ENCODE measurements at places on chromosomes 12 and 14. TPM values are rescaled to one million over a fixed set of nuclear protein-coding genes. Genes with fewer than 3 reads are reported as not detected.

PIK3C2G gene
- 1.1 TPM for total RNA-seq

AHSA1 gene
- total RNA-seq: 379 TPM

DDX11 gene
- total RNA-seq: 63.1 TPM

KLRF1 gene
- total RNA-seq: 1.0 TPM

PMCH gene
- not detected for total RNA-seq

SPX gene
- total RNA-seq: 0.93 TPM

RDH12 gene
- total RNA-seq: 0.63 TPM

TRHDE gene
- total RNA-seq: 8.5 TPM

GLIPR1L1 gene
- total RNA-seq: 1.9 TPM

KRT79 gene
- total RNA-seq: 0.24 TPM

A2ML1 gene
- 47.6 TPM for total RNA-seq

B3GNT4 gene
- total RNA-seq: 5.2 TPM

MYF6 gene
- total RNA-seq: not detected

DNA sequence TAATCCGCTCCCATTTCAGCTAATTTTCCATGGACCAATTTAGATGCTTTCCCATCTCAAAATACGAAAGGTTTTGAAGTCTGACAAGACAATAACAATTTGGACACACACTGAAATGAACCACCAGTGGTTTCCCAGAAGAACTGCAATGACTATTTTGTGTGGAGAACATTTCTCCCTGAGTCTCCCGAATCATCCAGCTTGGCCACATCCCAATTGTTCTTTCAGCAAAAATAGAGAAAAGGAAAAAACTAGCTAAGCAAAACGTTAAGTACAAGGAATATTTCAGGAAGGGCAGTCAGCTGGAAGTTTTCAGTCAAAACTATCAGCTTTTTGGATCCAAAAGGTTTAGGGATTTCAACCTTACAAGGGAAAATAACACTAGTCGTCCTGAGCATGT lies 390.6 kb downstream of the KCNH5 start:
- DNase-seq: no peak

GRCh38 chr12:89947437-89948270 lies 239.0 kb upstream of the ATP2B1 start:
- no peak for DNase-seq

- no peak for DNase-seq
Observed at GRCh38 chr12:121939186-121939585, 20.8 kb downstream of the CFAP251 start.

DNA sequence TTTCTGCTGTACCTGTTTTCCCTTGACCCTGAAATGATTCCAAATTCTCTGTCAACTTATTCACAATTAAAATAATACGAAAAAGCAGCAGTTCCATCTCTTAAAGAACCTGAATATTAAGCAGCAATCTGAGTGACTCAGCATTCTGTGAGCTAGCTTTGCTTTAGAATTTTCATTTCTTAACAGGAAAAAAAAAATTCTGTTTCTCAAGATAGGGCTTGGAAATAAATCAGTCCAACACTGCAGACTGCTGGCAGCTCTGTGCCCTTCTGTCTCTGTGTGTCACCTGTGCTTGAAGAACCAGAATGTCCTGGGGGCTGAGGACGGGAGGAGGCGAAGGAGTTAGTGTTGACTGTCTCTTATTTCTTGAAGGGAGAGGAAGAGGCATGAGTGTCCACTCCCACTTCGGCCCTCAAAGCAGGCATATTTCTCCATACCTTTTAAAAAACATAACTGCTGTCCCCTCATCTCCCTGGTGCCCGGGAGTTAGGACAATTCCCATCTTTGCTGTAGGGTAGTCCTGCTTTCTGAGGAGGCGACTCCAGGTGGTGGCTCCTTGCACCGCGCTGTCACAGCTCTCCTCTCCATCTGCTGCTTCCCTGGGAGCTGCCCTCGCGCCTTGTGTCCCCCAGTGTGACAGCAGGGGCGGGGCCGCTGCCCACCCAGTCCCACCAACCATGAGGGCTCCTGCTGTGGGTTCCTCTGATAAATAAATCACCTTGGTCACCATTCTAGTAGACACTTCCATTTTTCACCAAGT lies 203.1 kb downstream of the CALM1 start:
- DNase-seq: peak; percentile 57

DNA sequence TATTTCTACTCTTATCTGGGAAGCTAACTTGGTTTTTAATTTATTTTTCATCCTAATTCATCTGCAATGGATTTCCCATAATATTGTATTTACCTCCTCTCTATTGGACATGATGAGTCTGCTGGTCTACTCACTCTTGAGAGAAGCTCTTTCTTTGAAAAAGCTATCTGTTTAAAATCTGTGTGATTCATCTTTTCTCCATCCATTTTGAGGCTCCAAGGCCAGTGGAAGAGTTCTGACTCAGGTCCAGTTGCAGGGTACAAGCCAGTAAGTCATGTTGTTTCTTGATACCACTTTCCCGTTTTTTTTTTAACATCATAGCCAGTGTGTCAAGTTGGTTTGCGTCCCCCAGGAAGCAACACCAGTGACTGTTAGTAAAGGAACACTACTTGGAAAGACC lies 160.3 kb upstream of the BMP4 start:
- no peak for DNase-seq

- no peak for DNase-seq
Observed at GRCh38 chr12:131793243-131794022, 34.8 kb upstream of the MMP17 start.

- no peak for DNase-seq
Observed at GRCh38 chr12:69671597-69671996, 27.5 kb downstream of the BEST3 start.

- no peak for DNase-seq
Observed at GRCh38 chr12:26869908-26870459, 37.0 kb upstream of the ITPR2 start.

DNA sequence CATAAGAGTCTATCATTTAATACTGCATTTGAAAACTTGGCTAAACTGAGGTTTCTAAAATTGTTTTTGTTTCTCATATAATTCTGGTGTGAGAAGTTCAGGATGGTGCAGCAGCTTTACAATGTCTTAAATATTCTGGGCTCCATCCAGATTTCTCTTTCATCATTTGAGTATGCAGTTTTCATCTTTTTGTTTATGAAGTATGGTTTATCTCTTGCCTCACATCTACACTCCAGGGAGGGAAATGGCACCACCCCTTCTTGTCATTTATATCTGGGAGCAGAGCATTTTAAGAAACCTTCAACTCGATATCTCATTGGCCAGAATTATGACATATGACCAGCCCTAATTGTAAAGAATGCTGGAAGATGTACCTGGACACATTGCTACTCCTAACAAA lies 24.3 kb downstream of the GEMIN2 start:
- no peak for DNase-seq

DNA sequence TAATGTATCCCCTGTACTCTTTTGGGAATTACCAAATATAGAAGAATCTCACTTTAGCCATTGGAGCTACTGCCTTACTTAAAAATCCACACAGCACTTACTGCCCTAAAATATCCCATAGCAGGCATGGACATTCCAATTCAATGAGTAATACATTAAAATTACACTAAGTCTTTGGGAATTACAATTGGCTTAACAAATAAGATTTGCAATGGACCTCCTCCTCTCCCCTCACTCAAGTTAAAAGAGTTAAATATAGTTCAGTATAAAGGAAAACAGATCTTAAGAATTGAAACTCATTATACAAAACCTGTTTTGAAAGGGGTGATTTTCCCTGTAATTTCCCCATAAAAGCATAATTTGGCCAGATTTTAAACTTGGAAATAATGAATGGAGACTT lies 477.1 kb downstream of the SLC16A7 start:
- no peak for DNase-seq

- DNase-seq: no peak
Observed at GRCh38 chr12:34597548-34598351, 575.5 kb downstream of the ALG10 start.

- DNase-seq: peak; percentile 90
Observed at GRCh38 chr14:74362361-74362915, 14.2 kb downstream of the VRTN start.

DNA sequence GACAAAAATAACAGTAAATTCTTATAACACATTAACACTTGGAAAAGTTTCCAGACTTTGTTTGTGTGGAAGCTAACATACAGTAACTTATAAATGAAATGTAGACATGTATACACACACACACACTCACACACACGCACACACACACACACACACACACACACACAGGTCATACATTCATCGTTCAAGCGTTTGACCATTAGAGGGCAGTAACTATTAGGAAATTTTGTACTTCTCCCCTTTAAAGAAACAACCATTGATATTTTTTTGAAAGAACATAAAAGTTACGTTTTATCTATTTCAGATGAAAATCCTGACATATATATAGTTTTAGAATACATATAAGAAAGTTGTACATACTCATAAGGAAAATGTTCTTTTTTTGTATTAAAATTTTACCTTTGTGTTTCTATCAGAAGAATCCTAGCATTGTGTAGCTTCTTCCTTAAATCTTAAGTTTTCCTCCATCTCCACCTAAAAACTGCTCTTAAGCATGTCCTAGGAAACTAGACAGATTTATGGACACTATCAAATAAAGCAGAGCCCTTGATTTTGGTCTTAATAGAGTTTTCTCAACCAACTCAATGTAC lies 29.0 kb downstream of the PTPRQ start:
- no peak for DNase-seq

DNA sequence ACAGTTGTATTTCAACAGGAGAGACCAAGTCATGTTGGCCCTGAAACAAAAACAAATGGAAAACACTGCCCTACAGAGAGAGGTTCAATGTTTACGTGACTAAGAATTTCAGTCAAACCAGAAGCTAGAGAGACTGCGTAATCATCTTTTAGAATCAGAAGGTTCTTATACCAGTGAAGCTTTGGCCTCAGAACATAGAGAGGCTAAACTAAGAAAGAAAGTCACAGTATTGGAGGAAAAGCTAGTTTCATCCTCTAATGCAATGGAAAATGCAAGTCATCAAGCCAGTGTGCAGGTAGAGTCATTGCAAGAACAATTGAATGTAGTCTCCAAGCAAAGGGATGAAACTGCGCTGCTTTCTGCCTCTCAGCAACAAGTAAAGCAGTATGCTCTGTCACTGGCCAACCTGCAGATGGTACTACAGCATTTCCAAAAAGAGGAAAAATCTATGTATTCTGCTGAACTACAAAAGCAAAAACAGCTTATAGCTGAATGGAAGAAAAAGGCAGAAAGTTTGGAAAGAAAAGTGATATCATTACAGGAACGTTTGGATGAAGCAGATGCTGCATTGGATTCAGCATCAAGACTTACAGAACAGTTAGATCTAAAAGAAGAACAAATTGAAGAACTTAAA lies 32.5 kb upstream of the NUAK1 start:
- DNase-seq: peak; percentile 24

DNA sequence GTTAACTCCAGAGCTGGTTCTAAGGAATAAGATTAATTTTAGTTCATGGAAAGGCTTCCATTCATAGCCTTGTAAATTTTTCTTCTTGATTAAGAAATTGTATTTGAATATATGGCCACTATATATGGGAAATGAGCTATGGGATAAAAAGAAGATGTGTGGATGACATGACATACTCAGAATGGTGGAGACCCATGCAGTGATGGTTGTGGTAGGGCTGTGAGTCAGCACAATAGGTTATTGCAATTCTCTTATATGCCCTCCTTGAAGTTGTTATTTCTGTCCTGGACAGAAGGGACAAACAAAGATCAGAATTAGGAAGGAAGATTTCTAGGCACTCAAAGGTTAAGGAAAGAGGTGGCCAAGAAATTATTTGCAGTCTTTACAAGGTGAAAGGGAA lies 21.5 kb downstream of the RASSF9 start:
- DNase-seq: no peak

DNA sequence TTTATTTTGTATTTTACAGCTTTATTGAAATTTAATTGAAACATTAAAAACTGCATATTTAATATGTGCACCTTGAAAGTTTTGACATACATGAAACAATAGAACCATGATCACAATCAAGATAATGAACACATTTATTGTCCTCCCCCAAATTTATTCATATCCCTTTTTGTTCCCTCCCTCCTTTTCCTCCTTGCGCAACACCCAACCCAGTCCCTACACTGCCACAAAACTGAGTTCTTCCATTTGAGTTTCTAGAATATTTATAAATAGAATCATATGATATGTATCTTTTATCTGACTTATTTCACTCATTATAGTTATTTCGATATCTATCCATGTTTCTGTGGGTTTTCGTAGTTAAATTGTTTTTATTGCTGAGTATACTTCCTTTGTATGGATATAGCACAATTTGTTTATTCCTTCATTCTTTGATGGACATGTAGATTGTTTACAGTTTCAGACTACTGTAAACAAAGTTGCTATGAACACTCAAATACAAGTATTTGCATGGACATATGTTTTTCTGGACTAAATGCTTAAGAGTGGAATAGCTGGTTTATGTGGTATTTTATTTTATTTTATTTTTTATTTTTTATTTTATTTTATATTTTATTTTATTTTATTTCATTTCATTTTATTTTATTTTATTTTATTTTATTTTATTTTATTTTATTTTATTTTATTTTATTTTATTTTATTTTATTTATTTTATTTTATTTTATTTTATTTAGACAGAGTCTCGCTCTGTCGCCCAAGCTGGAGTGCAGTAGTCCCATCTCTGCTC lies 359.1 kb downstream of the SLC6A15 start:
- DNase-seq: no peak

DNA sequence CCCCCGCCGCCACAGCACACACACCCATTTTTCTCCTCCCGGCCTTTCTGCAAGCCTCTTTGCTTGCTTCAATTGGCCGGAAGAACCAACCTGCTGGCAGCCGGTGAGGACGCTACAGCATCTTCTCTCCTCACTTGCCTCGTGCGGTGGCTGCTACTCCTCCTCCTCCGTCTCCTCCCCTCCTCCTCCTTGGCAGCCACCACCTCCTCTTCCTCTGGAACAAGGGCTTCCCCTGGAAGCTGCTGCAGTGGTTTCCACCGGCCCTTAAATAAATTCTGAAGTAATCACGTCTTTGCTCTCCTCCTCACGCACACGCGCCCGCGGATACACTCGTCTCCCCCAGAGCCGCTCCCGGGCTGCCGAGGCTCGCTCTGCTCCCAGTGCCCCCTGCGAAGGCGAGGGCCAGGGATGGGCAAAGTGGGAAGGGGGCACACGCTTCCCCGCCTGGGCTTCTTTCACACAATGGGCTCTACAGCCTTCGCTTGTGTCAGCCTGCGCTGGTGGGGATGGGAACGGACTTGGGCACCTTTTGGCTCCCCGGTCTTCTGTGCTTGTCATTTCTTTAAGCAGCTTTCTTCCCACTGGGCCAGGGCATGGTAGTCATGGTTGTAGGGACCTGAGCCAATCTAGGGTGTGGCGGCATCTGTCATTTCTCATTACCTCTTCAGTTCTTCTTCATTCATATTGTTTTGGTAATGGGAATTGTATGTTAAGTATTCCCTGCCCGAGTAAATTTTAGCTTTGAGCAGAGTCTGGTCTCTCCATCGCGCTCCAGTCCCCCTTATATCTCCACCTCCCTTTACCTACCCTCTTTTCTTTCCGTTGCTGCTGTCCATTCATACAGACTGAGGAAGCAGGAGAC lies at the start of gene PPFIA2:
PPFIA2 (minus strand) TSS at position 161 of the 862 bp plus-strand sequence.
- DNase-seq: peak; percentile 49

GRCh38 chr14:73253721-73254120 lies 16.4 kb downstream of the PAPLN start:
- no peak for DNase-seq

GRCh38 chr12:132178316-132178715 lies 34.1 kb downstream of the NOC4L start:
- DNase-seq: no peak

All from testis (tissue), 5 donors.